ENCODE measurements at places on chromosomes 12 and 14. TPM values are rescaled to one million over a fixed set of nuclear protein-coding genes. Genes with fewer than 3 reads are reported as not detected.

The PSMC1 gene
- total RNA-seq: 401 TPM

The SLC10A1 gene
- total RNA-seq: not detected

DNA sequence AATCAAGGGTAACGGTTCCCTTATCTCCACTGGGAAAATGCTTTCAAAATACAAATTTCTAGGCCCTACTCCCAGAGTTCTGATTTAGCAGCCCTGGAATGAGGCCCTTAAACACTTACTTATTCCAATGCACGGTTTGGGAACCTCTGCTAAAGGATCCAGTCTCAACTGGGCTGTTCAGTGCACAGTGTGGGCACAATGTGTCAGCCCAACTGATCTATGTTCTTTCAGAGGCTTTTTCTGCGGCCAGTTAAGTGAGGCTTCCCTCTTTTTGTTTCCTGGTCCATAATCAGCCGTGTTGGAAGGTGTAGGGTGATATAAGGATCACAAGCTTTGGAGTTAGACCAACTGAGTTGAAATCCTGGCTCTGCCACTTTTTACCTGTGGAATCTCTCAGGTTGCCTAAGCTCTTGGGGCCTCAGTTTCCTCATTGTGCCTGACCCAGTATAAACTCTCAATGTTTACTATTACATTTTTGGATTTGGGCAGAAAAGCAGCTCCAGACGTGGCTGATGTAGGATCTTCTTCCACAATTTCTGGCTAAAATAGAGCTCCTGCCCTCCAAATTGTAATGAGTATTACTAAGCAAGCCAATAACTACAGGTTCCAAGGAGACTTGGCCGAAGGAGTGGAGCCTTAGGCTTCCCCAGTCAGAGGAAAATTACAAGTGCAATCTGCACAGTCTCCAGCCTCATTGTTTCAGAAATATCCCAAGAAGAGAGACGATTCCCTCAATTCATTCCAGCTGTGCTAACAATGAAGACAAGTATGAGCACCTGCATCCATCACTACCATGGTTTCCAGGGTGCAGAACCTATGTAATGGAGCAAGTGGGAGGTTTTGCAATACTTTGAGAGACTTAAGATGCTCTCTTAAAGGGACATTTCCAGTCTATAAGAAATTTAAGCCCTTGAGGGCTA is 2.3 kb upstream of the ANGEL1 start:
- DNase-seq: no peak

DNA sequence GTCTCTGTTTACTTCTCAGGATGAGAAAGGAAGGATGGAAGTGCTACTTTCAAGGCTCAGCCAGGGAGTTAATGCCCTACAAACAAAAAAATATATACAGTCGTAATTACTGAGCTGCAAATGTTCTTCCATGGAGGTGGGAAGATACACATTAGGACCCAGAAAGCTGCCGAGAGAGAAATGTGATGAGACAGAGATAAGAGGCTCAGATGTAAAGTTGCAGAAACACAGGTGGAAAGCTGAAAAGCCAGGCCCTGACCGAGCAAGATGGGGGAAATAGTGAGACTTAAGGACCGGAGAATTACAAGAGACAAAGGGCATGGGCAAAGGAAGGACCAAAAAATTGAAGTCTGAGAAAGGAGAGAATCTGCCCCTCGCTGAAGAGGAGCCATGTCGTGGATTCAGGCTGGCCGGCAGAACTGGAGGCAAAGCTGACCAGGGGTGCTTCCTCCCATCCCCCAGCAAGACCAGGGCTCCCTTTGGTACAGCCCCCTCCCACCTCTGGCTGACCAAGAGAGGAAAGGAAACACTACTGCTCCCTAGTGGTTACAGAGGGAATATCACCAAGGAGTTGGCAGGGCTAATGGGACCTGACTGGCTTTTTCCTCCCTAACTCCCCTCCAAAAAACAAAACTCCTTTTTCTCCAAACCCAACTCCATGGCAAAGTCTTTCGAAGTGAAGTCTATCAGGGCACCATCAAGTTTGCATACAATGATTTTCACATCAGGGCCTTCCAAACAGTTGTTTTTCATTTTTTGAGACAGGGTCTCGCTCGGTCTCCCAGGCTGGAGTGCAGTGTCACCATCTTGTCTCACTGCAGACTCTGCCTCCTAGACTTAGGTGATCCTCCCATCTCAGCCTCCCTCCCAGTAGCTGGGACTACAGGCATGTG is 12.1 kb downstream of the ZFHX2 start:
- DNase-seq: no peak

GRCh38 chr14:101598159-101598558 is 36.9 kb downstream of the DIO3 start:
- peak; percentile 22 for DNase-seq

DNA sequence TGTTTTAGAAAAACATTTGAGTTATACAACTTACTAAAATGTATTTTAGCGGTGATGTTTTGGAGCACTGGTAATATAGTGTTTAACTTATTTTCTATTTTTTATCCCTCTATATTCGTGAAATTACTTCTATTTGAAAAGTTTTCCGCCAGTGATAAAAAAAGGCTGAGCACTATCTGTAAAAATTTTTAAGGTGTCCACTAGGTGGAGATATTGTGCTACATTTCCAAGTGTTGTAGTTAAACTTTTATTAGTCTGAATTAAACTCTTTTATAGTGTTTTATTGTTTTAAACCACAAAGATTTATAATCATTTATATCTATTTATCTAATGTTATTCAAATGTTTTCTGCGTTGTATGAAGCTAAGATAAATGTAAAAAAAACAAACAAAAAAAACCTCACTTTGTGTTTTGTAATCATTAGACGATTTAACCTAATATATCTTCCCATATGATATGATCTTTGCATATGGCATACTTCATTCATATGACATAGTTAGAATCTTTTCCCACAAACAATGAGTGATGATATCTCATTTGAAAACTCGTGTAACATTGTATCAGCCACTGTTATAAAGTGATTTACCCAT is 11.8 kb downstream of the ALG10B start:
- DNase-seq: no peak

DNA sequence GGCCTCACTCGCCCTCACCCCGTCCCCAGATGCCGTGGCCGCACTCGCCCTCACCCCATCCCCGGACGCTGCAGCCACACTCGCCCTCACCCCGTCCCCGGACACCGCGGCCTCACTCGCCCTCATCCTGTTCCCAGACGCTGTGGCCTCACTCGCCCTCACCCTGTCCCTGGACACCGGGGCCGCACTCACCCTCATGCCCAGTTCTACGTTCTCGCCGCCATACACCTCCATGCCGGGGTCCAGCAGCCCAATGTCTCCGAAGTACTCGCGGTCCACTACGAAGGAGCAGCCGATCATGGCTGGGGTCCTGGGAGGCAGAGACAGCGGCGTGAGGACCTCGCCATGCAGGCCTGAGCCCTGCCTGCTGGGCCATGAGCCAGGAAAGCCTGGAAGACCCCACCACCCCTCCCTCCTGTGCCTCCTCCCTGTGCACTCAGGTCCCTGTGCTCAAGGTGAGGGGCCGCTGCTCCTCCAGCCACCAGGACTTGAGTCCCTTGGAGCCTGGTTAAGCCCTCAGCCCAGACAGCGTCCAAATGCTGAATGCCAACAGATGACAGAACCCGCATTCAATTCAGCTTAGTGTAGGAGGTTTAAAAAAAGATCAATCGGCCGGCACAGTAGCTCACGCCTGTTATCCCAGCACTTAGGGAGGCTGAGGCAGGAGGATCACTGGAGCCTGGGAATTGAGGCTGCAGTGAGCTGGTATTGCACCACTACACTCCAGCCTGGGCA is 81.5 kb downstream of the GALNT9 start:
- DNase-seq: no peak

GRCh38 chr14:73744175-73744867 is 30.1 kb upstream of the PNMA1 start:
- no peak for DNase-seq

All from SJSA1 (cell line).